Activated naive CD8-positive, alpha-beta T cell treated with anti-CD3 and anti-CD28 coated beads, Interleukin-2, amount 10 ng/mL, durations not matched to agents 7 days and 5 days (primary cell): ENCODE measurements at places on chromosomes 7 and 10. TPM values are rescaled to one million over a fixed set of nuclear protein-coding genes. Genes with fewer than 3 reads are reported as not detected.

The SPDYE8 gene
- not detected for total RNA-seq

The SCIN gene
- 0.77 TPM for total RNA-seq

The GSAP gene
- total RNA-seq = 9.3 TPM

The UCMA gene
- not detected for total RNA-seq

The ITIH5 gene
- total RNA-seq = not detected

The DNAJC12 gene
- total RNA-seq = 3.6 TPM

The P4HA1 gene
- total RNA-seq = 47.3 TPM

The UTF1 gene
- not detected for total RNA-seq

The NAT16 gene
- not detected for total RNA-seq

The VWC2 gene
- total RNA-seq = not detected

The PPRC1 gene
- total RNA-seq = 46.4 TPM

The MOGAT3 gene
- not detected for total RNA-seq

The FRMPD2 gene
- not detected for total RNA-seq

The NKX6-2 gene
- total RNA-seq = not detected

The TMEM140 gene
- 29.8 TPM for total RNA-seq

The VSTM4 gene
- total RNA-seq = not detected

The FBXL13 gene
- total RNA-seq = 0.65 TPM

The FGL2 gene
- 10.7 TPM for total RNA-seq

The CHCHD3 gene
- total RNA-seq = 40.4 TPM

GRCh38 chr7:55556492-55556891, 15.8 kb downstream of the VOPP1 start:
- H3K4me3 ChIP-seq = no peak overlapping the region
- H3K4me1 ChIP-seq = peaks cover 26% of the 10 kb centered on the region
- H3K36me3 ChIP-seq = peaks cover 11% of the 10 kb centered on the region
- H3K27me3 ChIP-seq = no peaks in the 10 kb centered on the region
- H3K27ac ChIP-seq = no peak overlapping the region

- H3K27ac ChIP-seq = no peak overlapping the region
- no peaks in the 10 kb centered on the region for H3K27me3 ChIP-seq
- no peaks in the 10 kb centered on the region for H3K36me3 ChIP-seq
- no peak for DNase-seq
Measured at GRCh38 chr7:46322937-46323336, 401.9 kb upstream of the IGFBP3 start.

- no peaks in the 10 kb centered on the region for H3K36me3 ChIP-seq
- H3K4me3 ChIP-seq = no peak overlapping the region
- peaks cover 1% of the 10 kb centered on the region for H3K4me1 ChIP-seq
- peaks cover under 1% of the 10 kb centered on the region for H3K27me3 ChIP-seq
Measured at GRCh38 chr7:141483044-141483443, 68.2 kb upstream of the AGK start.

DNA sequence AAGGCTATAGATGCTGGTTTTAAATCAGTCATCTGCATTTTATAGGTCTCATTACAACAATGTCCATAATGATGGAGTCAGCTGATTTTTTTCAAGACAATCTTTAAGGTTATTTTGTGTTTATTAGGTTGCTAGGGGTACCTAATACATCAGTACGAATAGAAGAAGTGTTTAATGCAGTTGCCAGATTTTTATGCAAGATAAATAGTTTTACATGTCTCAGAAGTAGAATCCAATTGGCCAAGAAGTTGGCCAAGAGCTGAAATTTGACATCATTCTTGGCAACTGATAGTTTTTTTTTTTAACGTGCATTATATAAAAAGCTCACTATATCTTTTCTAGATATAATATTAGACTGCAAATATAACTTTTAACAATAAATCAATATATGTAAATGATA, 208.5 kb downstream of the TRIL start:
- no peaks in the 10 kb centered on the region for H3K27me3 ChIP-seq
- no peaks in the 10 kb centered on the region for H3K36me3 ChIP-seq
- peaks cover 5% of the 10 kb centered on the region for H3K4me1 ChIP-seq
- H3K27ac ChIP-seq = no peak overlapping the region
- H3K4me3 ChIP-seq = no peak overlapping the region

- DNase-seq = no peak
- H3K4me1 ChIP-seq = no peaks in the 10 kb centered on the region
- no peaks in the 10 kb centered on the region for H3K27me3 ChIP-seq
- H3K36me3 ChIP-seq = no peaks in the 10 kb centered on the region
Measured at GRCh38 chr10:34058845-34059614, 724.6 kb upstream of the NRP1 start.

GRCh38 chr10:15624401-15625196, 95.1 kb downstream of the ITGA8 start:
- peaks cover 2% of the 10 kb centered on the region for H3K27me3 ChIP-seq
- no peak overlapping the region for H3K27ac ChIP-seq
- H3K36me3 ChIP-seq = no peaks in the 10 kb centered on the region
- no peak overlapping the region for H3K4me3 ChIP-seq

DNA sequence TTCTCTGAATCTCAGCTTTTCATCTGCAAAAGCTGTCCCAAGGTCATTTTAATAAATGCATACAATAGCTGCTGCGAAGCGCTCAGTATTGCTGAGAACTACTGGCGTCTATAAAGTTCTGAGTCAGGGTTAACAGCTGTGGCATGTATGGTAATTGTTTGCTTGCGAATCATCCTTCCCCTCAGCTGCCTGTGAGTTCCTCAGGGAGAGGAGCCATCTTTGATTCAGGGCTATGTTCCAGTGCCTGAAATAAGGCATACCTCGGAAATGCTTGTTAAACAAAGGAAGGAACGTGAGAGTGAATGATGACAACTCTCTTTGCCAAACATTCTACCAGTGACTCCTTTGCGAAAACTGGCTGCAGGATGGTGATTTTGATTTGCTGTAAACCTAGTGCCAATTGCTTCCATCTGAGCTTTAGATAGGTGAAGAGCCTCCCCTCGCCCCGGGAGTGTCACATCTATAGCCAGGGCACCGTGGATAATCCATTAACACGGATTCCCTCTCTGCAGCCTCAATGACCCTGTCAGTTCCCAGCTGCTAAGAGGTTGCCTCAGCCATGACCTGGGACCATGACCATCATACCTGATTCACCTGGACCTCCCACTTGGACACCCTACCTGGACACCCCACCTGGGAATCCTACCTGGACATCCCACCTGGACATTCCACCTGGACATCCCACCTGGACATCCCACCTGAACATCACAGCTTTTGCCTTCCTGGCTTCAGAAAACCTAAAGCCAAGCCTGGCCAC, 39.6 kb downstream of the GPRIN2 start:
- H3K36me3 ChIP-seq = no peaks in the 10 kb centered on the region
- H3K27me3 ChIP-seq = no peaks in the 10 kb centered on the region
- no peak overlapping the region for H3K4me3 ChIP-seq
- no peak overlapping the region for H3K27ac ChIP-seq
- no peaks in the 10 kb centered on the region for H3K4me1 ChIP-seq
- DNase-seq = no peak

GRCh38 chr7:114086914-114087652, 168.3 kb upstream of the PPP1R3A start:
- DNase-seq = no peak
- H3K36me3 ChIP-seq = peaks cover 2% of the 10 kb centered on the region
- peaks cover 75% of the 10 kb centered on the region for H3K27me3 ChIP-seq
- peak overlapping the region; percentile 21 for H3K27ac ChIP-seq
- H3K4me1 ChIP-seq = peaks cover 26% of the 10 kb centered on the region
- peak overlapping the region; percentile 70 for H3K4me3 ChIP-seq

- no peak overlapping the region for H3K4me3 ChIP-seq
- H3K27me3 ChIP-seq = no peaks in the 10 kb centered on the region
- DNase-seq = no peak
- H3K27ac ChIP-seq = no peak overlapping the region
- H3K36me3 ChIP-seq = no peaks in the 10 kb centered on the region
- H3K4me1 ChIP-seq = peaks cover 6% of the 10 kb centered on the region
Measured at GRCh38 chr10:105857268-105858264, 1216.5 kb downstream of the SORCS3 start.

DNA sequence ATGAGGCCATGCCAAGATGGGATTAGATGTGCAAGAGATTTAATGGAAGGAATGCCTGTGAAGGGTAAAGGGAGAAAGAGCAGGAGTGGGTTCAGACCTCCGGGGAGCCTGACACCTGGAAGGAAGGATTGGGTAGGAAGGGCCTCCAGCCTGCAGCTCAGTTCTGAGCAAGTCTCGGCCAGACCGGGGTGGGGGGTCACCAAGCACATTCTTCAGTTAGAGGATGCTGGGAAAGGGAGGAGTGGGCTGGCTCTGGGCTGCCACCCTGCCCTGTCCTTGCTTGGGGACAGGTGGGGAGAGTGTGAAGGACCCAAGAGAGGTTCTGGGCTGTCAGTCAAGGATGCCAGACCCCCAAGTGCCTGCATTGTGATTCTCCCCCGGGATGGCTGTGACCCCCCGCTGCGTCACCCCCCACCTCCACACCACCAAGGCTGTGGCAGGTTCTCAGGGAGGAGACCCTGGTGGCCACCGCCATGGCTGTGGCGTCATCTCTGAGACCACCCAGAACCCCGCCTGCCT, 16.5 kb upstream of the PRKAG2 start:
- no peak overlapping the region for H3K27ac ChIP-seq
- DNase-seq = no peak
- H3K4me3 ChIP-seq = no peak overlapping the region
- H3K4me1 ChIP-seq = no peaks in the 10 kb centered on the region
- H3K27me3 ChIP-seq = peaks cover 5% of the 10 kb centered on the region

DNA sequence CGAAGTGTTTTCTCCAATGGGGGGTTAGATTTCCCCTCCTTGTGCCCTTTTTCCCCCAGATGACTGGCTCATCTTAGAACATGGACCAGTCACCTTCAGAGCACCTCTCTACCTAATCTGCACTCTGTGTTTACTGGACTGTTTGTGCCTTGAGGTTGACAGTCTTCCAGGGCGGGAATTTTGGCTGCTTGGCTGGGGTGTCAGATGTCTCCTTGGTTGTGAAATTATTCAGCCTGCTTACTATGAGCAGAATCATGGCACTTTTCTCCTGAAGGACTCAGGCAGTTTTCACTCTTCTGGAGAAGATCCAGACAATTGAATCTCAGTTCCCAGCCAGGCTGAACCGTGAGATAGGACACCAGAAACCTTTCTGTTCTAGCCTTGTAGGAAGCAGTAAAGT, 60.3 kb upstream of the NFKB2 start:
- H3K4me1 ChIP-seq = peaks cover 1% of the 10 kb centered on the region
- H3K27ac ChIP-seq = no peak overlapping the region
- H3K36me3 ChIP-seq = peaks cover 9% of the 10 kb centered on the region
- DNase-seq = no peak
- no peaks in the 10 kb centered on the region for H3K27me3 ChIP-seq
- no peak overlapping the region for H3K4me3 ChIP-seq

GRCh38 chr7:105020926-105021325, 6.9 kb downstream of the KMT2E start:
- no peaks in the 10 kb centered on the region for H3K27me3 ChIP-seq
- H3K36me3 ChIP-seq = peaks cover 24% of the 10 kb centered on the region
- H3K4me1 ChIP-seq = peaks cover 49% of the 10 kb centered on the region
- no peak overlapping the region for H3K4me3 ChIP-seq

DNA sequence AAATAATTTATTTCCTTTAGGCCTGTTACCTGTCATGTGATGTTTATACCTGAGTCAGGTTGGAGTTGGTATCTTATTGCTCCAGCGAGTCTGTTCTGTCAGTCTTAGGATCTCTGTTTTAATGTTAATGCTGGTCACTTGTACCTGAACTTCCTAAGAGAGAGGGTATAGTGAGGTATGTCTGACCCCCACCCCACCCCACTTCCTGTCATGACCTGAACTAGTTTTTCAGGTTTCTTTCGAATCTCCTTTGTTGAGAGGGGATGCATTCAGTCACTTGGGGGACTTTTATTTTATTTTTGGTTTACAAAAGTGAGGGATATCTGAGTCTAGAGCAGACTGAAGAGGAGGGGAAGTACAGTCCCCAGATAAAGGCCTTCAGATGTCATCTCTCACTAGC, 769.0 kb upstream of the COBL start:
- H3K4me1 ChIP-seq = no peaks in the 10 kb centered on the region
- no peak for DNase-seq
- no peak overlapping the region for H3K27ac ChIP-seq
- H3K36me3 ChIP-seq = no peaks in the 10 kb centered on the region

DNA sequence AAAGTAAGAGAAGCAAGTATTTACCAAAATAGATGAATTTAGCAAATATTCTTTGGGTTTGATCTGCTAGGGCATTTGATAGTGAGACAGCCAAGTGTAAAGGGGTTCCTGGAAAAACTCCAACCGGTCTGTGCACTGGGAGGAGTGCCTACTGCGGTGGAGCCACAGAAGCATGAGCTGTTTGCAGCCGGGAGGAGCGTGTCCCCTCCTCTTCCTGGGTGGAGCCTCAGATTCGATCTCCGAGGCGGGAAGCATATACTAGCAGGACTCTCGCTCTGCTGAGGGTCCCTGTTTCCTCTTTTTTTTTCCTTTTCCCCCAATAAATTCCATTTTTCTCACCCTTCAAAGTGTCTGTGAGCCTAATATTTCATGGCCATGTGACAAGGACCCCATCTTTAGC, 45.1 kb upstream of the MET start:
- no peaks in the 10 kb centered on the region for H3K36me3 ChIP-seq
- H3K4me3 ChIP-seq = no peak overlapping the region

DNA sequence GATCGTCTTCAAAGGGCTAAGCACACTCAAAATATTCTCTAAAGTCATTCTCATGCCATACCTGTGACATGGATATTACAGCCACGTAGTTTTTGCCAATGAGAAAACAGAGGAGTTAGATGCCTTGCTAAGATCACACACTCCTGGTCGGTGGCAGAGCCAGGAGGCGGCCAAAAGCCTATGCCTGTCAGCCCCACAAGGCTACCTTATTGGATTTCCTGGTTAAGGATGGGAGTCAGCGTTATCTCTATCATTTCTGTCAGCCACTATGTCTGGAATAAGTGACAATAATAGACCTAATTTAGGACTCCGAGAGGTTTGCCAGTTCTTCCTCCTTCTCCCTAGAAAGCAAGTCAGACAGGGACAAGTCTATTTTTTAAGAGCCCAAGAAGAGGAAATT, 250.8 kb downstream of the TRIL start:
- DNase-seq = no peak
- no peak overlapping the region for H3K4me3 ChIP-seq
- peaks cover 3% of the 10 kb centered on the region for H3K4me1 ChIP-seq
- no peak overlapping the region for H3K27ac ChIP-seq

GRCh38 chr7:88302486-88302885, 4.2 kb downstream of the STEAP4 start:
- no peak overlapping the region for H3K4me3 ChIP-seq
- H3K4me1 ChIP-seq = peaks cover 5% of the 10 kb centered on the region
- DNase-seq = no peak
- H3K27ac ChIP-seq = no peak overlapping the region
- H3K36me3 ChIP-seq = no peaks in the 10 kb centered on the region

DNA sequence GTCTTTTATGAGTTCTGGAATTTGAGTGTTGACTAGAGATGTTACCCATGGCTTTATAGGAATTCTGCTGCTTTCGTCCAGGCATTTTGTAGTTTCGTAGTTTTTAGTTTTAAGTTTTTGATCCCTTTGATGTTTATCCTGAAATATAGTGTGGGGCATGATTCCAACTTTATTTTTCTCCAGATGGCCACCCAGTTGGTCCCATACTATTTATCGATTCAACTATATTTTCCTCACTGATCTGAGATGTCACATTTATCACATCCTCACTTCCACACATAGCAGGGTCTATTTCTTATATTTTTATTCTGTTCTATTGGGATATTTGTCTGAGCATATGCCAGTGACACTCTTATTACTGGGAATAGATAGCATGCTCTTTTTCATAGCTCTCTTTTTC, 33.9 kb downstream of the ADRA2A start:
- DNase-seq = no peak
- H3K4me3 ChIP-seq = no peak overlapping the region
- peaks cover 9% of the 10 kb centered on the region for H3K4me1 ChIP-seq

- DNase-seq = no peak
- H3K4me3 ChIP-seq = no peak overlapping the region
- no peak overlapping the region for H3K27ac ChIP-seq
- no peaks in the 10 kb centered on the region for H3K36me3 ChIP-seq
Measured at GRCh38 chr10:49168831-49169500, 19.2 kb downstream of the TMEM273 start.
